AG09319 (cell line): ENCODE measurements at places on chromosomes 2 and 18.
A peak's percentile ranks its signal among the peaks of the same experiment; 100 is the strongest.

GRCh38 chr2:138823666-138824065 is 43.5 kb upstream of the NXPH2 start:
- DNase-seq, result no peak

DNA sequence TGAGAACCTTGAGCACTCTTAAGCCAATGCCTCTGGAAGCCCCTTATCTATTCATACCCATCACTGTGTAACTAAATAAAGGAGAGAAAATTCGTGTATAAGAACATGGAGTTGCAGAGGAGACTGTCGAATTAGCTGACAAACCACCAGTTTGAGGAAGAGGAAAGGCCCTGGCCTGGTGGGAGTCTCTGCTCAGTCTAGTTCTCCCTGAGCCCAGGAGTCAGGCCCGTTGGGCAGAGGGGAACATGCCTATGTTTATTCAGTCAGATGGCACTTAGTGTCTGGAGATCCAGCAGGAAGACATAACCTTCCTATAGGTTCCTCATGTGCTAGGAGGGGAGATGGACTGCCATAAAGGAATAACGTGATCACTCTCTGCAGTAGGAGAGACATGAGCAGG is 60.3 kb downstream of the MGAT5 start:
- DNase-seq, result no peak

GRCh38 chr2:159615367-159616285 is 722 bp downstream of the BAZ2B start:
- peak; percentile 86 for DNase-seq

- no peak for DNase-seq
Observed at GRCh38 chr2:201852462-201852861, 46.1 kb downstream of the CDK15 start.

- DNase-seq, result no peak
Observed at GRCh38 chr2:127092306-127092705, 14.6 kb downstream of the BIN1 start.

DNA sequence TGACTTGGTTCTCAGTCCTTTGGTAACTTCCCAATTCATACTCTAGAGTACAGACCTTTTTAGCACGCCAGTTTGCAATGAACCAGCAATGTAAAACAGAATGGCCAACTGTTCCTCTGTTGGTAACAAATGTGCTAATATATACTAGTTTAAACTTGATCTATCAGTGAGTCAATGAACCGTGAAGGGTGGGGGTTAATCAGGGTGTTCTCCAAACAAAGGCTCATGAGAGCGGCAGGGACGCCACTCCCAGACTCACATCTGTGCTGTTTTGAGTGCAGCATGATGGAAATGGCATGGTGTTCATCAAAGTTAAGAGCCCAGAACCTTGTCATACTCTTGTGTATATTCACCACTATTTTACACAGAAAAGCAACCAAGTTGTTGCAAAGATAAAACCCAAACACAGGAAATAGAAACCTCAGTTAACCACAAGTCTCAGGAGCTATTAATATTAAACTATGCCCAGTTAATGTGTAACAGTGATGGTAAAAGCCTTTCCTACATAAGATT is 70.3 kb downstream of the CERKL start:
- DNase-seq, result no peak

GRCh38 chr2:204021290-204022081 is 84.9 kb downstream of the ICOS start:
- no peak for DNase-seq

DNA sequence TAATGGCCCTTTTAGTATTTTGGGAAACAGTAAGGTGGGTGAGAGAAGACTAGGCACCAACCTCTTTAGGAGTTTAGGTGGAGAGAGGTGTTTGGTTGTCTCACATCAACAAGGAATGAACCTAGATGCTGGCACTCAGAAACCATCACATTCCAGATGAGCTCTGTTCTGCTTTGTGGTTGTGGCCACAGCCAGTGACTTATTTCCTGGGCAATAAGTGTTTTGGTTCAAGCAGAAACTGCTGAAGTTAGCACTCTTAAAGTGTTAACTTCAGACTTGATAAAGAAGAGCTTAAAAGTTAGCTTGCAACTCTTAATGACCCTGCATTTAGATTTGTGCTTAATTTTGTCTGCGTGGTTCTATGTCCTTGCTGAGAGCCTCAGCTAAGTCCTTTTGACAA is 929.2 kb downstream of the SLC4A3 start:
- no peak for DNase-seq

DNA sequence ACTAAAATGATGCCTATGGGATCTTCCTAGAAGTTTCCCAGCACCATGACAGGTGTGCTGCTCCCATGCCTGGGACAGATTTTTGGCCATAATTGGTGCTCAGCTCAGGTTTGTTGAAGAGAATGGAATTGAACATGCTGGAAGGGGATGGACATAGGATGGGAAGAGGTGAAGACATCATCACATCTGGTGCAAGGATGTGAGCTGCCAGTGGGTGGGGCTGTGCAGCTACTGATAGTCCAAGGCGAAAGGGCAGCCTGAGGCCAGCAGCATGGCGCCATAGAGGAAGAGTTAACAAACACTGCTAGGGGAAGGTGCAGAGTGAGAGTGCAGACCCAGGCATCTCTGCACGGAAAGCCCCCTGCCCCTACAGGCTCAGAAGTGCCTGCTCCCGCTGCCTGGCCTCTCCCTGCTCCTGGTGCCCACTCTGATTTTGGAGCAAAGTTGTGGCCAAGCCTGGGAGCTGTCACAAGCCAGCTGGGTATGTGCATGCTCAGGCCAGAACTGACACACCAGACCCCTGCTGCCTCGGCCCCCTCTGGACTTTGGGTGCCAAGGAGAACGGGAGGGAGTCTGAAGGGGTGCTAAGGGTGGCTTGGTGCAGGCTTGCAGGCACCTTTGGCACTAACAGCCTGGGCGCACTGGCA is 178.6 kb downstream of the ZBTB7C start:
- no peak for DNase-seq

- DNase-seq, result no peak
Observed at GRCh38 chr2:42725657-42726056, 38.3 kb downstream of the OXER1 start.

DNA sequence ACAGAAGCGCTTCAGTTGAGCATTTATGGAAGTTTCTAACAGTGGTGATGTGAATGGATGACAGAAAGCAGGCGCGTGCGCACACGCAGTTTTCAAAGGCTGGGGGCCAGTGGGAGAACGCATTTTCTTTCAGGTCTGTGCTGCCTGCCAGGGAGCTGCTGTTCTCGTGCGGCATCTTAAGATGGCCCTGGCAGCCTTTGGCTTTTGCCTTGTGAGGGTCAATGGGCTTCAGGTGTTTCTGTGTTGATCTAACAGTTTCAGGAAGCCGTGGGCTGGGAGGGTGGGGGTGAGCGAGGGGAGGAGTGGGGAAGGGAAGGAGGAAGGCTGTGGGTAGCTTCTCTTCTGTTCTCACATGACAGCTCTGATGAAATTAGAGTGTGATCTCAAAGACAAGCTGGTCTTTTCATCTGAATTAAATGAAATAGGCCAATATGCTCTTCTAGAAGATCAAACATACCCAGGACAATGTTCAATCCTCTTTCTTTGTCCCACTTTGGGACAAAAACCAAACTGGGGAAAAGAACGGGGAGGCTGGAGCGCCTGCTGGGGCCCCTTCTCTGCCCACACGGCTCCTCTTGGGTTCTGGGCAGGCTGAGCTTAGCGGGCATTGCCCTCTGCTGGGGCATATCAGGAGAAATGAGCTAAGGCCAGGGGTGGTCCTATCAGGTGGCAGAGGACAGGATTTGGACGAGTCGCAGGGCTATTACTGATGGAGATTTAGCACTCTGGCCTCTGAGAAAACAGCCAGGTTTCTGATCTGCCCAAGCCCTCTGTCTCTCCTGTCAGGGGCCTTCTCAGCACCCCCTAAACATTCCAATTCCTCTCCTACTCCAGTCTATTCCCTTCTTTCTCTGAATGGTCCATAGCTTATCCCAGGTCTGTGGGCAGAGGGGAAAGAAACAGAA is 126.2 kb upstream of the LGALSL start:
- DNase-seq, result no peak

DNA sequence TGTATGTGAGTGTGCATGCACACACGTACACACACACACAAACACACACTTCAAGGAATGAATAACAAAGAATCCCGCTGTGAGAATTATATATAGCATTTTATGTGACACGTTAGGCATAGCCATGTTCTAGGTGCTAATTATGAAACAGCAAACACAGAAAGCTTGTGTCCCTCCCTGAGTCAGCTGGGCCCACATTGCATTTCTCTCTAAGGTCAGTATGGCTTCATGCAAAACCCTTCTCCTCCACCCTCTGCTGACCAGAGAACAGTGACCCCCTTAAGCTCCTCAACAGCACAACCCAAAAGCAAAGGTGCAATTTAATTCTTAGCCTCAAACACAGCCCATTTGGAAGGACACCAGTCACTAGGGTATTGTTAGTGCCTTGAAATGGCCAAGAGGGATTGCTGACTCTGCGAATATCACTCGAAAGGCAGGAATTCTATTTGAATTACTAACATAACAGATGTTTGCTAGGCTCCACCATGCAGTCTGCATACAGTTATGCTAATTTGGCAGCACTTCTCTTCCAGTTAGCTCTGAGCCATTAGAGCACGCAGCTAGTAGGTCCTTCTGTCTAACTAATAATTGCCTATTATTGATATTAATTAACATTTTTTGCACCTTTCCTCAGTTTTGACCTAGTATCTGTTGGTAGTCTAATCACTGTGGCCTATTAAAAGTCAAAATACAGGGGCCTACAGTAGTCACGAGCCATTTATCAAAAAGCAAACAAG is 149.0 kb downstream of the LNPK start:
- no peak for DNase-seq

GRCh38 chr2:55705027-55705653 is 11.5 kb upstream of the PNPT1 start:
- DNase-seq, result no peak

DNA sequence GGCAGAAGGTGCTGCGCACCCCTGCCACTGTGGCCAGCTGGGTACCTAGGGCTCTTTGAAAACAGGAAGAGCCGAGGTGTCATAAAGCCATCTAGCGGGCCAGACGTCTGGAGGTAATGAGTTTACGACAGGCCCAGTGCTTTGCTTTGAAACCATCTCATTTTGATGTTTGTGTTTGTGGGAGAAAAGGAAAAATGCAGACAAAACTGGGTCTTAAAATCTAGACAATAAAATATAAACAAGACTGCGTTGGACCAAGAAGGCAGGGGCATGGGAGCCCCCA is 3.2 kb downstream of the HOXD9 start:
- DNase-seq, result no peak

DNA sequence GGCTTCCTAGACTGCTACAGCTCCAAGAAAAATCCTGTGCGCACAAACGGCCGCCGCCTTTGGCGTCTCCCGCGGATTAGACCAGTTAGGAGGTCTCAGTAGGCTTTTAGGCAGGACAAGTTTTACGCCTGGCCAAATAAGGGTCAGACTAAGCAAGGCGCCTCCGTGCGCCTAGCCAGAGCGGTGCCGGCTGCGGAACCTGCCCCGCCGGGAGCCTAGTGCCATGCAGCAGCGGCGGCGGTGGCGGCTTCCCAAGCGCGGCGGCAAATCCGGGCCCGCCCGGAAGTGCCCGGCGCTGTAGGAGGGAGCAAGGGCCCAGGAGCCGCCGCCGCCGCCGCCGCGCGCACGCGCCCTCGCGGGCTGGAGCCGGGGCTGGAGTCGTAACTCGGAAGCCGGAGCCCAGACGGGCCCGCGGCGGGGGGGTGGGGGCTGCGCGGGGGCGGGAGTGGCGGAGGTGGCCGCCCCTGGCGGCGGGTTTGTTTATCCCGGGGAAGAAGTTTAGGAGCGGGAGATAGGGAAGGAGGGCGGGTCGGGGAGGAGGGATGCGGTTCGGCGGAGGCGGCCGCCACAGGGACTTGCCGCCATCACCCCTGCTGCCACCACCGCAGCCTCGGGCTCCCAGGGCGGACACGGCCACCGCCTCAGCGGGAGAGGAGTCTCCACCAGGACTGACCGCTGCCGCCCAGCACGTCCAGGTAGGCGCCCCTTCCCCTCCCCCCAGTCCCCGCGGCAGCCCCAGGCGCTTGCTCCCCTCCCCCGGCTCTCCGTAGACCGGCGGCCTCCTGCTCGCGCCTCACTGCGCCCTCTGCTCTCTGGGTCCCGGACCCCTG is at the start of gene SPOPL:
Gene SPOPL, plus strand, starts transcription at position 346 of the 830 bp plus-strand sequence. CDS start 48,447 bp downstream, outside the sequence.
- DNase-seq, result peak; percentile 64

DNA sequence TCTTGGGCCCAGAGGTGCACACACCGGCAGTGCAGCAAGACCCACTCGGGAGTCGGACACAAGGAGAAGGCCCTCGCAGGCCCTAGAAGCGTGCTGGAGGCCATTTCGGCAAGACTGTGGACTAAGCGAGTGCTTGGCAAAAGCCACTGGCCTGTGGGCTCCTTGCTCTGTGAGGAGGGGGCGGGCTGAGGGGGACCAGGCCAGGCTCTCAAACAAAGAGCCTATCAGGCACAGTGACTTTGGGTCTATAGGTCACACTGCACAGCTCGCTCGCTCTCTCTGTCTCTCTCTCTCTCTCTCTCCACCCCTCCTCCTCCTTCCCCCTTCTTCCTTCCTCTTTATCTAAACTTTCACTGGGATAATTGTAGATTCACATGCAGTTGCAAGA is 23.6 kb upstream of the ZCCHC2 start:
- no peak for DNase-seq

- DNase-seq, result no peak
Observed at GRCh38 chr2:157771234-157771633, 104.9 kb downstream of the ACVR1 start.

DNA sequence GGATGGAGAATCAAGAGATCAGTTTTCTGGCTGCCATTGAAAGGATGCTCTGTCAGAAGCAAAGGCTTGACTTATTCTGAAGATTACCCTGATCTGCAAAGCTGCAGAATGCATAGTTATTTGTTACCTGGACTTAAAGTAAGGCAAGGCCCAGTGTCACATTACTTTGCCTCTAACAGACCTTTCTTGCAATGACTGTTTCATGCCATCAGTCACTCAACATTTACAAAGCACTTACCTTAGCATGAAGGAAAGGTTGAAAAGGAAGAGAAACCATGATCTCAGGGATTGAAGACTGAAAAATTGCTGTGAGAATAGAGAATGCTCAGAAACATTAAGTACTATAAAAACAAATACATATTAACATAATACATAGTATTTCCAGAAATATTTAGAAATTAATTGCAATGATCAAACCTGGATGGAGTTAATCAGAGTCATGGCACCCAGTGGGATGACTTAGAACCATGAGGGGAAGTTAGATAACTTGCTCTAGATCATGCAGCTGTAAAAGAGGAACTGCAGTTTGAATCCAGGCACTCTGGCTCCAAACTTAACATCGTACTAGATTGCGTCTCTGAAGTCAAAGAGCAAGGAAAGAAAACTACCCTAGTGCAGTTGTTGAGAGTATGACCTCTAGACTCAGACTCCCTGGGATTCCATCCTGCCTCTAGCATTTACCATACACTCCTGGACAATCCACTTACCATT is 26.5 kb upstream of the FAM117B start:
- DNase-seq, result no peak

- DNase-seq, result no peak
Observed at GRCh38 chr18:73881396-73881917, 266.2 kb downstream of the FBXO15 start.

GRCh38 chr2:205763708-205764211 is 81.5 kb downstream of the NRP2 start:
- DNase-seq, result no peak
